Mesenteric fat pad (tissue), 1 donor: ENCODE measurements at places on chromosomes 11 and 22. TPM values are rescaled to one million over a fixed set of nuclear protein-coding genes. Genes with fewer than 3 reads are reported as not detected.

GRCh38 chr11:63698976-63699733, 17.9 kb downstream of the RTN3 start:
- DNase-seq = no peak

The TRIM21 gene
- 18.4 TPM for total RNA-seq

GRCh38 chr22:39526736-39527171, 5.8 kb downstream of the RPS19BP1 start:
- no peak for DNase-seq

DNA sequence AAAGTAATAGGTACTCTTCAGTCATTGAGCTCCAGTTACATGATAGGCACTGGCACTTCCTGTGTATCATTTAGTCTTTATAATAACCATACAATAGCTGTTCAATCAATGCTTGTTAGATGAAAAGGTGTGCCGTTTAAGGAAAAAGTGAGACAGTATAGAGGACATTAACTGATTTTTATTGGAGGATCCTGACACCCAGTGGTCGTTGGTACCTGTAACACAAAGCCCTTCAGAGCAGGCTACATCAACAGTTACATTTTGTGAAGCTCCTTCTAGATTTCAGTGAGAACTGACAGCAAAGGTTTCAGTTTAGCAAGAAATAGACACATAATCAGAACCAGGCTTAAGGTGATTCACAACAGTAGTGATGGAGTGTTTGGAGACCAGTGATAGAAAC, 44.2 kb downstream of the CCDC81 start:
- DNase-seq = no peak

- DNase-seq = no peak
Observed at GRCh38 chr11:57484141-57484710, 23.9 kb downstream of the RTN4RL2 start.

The NXPE2 gene
- not detected for total RNA-seq

DNA sequence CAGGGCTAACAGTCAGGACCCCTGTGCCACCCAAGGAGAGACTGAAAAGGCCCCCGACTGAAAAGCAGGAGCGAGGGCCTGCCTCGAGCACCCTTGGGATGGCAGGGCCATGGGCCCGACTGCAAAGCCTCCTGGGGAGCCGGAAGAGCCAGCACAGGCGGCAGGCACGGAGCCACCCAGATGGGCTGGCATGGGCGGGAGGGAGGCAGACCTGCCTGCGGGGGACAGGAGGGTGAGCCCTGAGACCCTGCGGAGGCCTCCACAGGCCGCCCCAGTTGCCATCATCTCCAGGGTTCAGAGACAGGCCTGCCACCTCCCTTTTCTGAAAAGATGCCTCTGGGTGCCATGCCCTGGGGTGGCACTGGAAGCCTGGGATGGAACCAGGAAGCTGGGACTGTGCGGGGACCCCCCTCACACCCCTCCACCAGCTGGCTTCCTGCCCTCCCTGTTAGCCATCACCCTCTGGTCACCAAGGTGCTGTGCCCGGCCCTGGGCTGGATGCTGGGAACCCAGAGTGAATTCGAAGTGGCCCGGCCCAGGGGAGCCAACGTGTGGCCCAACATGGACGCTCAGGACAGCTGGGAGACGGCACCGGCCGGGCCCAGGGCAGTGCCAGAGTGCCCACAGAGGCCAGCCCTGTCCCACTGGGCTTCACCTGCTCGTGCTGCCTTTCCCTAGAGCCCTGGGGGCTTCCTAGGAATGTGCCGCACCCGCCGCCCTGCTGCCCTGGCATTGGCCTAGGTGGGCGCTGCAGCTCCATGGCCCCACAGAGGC, 13.8 kb downstream of the TSPAN32 start:
- DNase-seq = peak; percentile 69

The PLEKHA7 gene
- total RNA-seq = 43.2 TPM

The SHISAL1 gene
- total RNA-seq = 3.3 TPM

DNA sequence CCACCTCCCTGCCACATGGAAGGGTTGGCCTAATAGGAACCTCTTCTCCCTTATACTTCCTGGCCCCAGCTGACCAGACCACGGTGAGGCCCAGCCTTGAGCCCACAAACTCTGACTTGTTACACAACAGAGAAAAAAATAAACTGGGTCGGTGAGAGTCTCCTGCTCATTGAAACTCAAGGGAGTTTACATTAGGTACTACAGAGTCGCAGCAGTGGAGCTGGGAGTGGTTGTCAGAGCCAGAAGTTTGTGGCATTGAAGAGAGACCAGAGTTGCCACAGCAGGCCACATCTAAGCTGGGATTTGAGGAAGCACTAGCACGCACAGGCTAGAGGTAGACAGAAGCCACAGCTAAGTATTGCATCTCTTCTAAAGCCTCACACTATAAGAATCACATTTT, 296.2 kb downstream of the DDX10 start:
- DNase-seq = no peak

The YAP1 gene
- 135 TPM for total RNA-seq

- DNase-seq = no peak
Observed at GRCh38 chr11:12149672-12150225, 39.4 kb downstream of the MICAL2 start.

GRCh38 chr22:37224757-37225420, 12.6 kb upstream of the SSTR3 start:
- DNase-seq = no peak

- no peak for DNase-seq
Observed at GRCh38 chr11:128491195-128491936, 96.0 kb downstream of the ETS1 start.

DNA sequence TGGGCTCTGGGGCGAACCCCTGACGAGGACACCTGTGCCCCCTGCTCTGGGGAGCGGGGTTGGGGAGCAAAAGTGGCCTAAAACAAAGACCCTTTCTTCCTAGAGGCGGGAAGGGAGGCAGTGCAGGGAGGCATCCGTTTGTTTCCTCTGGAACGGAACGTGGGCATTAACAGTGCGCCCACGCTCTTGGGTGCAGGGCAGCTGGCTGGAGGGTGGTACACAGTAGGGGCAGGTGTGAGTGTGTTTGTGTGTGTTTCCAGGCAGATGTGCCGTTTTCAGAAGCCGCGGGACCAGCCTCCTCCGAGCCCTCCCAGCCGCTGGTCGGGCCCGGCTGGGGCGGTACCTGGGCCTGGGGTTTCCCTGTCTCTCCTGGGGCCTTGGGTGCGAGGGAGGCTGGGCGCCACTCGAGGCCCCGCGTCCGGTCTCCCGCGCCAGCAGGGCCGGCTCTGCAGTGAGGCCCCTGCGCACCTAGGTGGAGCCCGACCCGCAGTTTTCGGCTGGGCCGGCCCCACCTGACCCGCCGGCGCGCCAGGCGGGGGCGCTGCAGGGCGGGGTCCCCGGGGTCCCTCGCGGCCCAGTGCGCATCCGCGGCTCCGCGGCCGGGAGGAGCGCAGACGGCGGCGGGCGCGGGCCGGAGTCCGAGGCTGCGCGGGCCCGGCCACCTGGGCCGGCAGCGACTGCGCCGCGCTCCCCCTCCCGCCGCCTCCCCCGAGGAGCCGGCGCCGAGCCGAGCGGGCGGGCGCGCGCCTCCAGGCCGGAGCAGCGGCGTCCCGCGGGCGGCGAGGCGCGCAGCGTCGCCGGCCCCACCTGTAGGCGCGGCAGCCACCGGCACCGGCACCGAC, 1252.7 kb downstream of the BRD1 start:
- no peak for DNase-seq

DNA sequence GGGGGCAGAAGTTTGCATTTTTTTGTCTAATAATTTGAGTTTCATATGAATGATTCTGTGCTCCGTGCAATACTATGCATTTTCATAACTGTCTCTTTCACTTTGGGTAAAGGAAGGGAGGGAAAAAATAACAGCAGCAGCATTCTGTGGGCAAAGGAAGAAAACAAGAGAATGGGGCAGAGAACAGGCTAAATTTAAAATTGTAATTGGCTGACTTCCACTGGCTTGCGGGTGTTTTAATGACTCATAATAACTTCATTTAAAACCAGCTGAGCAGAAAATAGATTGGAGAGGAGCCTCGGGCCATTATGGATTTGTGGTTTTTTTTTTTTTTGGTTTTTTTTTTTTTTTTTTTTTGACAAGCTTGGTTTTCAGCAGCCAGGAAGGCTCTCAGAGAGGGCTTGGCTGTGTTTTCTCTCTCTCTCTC, 107.4 kb downstream of the ZBTB16 start:
- DNase-seq = no peak

GRCh38 chr11:93850594-93851018, at the start of gene VSTM5:
Gene VSTM5, minus strand, starts transcription at chr11:93850618. Its CDS starts 116 bp downstream, at chr11:93850502.
- no peak for DNase-seq

GRCh38 chr22:36367479-36367878, 20.3 kb downstream of the MYH9 start:
- DNase-seq = no peak

GRCh38 chr11:113481226-113481625, 6.0 kb upstream of the DRD2 start:
- DNase-seq = no peak

The KCNQ1 gene
- 10.7 TPM for total RNA-seq

DNA sequence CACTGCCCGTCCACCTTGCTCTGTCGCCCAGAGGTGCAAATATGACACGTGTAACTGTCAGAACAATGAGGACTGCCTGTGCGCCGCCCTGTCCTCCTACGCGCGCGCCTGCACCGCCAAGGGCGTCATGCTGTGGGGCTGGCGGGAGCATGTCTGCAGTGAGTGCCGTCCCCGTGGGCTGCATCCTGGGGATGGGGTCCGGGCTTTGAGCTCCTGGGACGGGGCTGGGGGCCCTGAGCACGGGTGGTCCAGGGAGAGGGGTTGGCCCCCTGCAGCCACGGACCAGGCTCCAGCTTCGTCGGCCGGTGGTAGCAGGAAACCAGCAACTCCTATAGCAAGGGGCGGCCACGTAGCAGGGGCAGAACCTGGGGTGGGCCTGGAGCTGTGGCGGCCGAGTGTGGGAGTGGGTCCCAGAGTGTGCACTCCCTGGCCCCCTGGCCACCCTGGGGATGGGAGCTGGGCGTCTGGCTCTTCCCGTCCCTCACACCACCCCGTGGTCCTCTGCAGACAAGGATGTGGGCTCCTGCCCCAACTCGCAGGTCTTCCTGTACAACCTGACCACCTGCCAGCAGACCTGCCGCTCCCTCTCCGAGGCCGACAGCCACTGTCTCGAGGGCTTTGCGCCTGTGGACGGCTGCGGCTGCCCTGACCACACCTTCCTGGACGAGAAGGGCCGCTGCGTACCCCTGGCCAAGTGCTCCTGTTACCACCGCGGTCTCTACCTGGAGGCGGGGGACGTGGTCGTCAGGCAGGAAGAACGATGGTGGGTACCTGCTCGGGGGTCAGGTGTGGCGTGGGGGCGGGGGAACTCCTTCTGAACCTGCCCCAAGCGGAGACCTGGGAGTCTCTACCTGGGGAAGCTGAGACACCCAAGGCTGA, 10.1 kb downstream of the MUC2 start:
- no peak for DNase-seq

- no peak for DNase-seq
Observed at GRCh38 chr11:106088896-106089295, 11.4 kb downstream of the AASDHPPT start.

The WT1 gene
- 8.5 TPM for total RNA-seq

The GGTLC2 gene
- not detected for total RNA-seq

The KREMEN1 gene
- 10.6 TPM for total RNA-seq

The SHANK2 gene
- 2.0 TPM for total RNA-seq

The OR4A16 gene
- total RNA-seq = not detected

DNA sequence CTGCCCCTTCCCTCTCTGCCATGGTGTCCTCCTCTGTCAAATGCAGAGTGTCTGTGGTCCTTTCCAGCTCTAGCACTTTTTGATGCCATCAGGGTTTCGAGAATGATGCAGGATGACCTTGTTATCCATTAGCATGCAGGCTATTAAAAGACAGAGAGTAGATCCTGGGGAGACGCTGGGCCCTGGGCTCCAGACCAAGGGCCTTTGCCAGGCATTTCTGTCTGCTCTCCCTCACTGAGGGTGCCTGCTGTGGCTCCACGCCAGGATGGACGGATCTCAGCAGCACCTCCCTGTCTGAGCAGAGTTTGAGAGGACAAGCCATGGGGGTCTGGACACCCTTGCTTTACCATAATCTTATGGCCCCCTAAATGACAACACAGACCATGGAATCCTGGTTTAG, 110.8 kb upstream of the CD82 start:
- peak; percentile 39 for DNase-seq

The NRXN2 gene
- 8.8 TPM for total RNA-seq

DNA sequence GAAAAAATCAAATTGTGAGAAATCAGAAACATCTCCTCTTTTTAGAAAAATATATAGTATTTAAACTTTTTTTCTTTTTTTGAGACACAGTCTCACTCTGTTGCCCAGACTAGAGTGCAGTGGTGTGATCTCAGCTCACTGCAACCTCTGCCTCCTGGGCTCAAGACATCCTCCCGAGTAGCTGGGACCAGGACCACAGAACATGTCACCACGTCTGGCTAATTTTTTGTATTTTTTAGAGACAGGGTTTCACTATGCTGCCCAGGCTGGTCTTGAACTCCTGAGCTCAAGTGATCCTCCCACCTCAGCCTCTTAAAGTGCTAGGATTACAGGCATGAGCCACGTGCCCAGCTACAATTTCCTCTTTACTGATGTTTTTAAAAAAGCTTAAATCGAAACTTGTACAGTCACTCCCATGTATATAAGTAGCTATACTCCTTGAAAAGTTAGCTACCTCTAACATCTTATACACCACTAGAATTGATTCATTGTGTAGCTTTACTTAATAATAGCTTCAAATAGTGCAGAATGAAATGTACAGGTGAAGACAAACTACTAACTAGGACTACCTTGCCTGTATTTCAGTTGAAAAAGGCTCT, 10.3 kb downstream of the EIF4G2 start:
- no peak for DNase-seq
